Fibroblast of villous mesenchyme (primary cell): ENCODE measurements at places on chromosomes 11 and 22.

DNA sequence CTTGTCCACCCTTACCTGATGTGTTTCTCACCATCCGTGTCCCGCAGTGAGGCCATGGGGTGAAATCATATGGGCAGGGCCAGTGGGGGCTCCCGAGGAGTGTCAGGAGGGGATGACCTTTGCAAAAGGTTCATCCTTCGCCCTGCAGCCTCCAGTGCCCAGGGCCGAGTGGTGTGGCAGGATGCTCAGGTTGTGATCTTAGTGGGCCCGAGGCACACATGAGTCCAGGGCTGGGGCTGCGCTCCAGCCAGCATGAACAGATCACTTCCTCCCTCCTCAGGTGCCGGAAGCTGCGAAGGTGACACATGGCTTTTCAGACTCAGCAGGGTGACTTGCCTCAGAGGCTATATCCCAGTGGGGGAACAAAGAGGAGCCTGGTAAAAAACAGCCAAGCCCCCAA is 2.8 kb upstream of the FKBP2 start:
- DNase-seq, result no peak

GRCh38 chr22:32789797-32790620 is 11.5 kb upstream of the TIMP3 start:
- DNase-seq, result no peak

GRCh38 chr11:66720223-66720898 is 8.7 kb downstream of the SPTBN2 start:
- no peak for DNase-seq

GRCh38 chr11:27281740-27282590 is 81.0 kb downstream of the CCDC34 start:
- DNase-seq, result peak; percentile 80

DNA sequence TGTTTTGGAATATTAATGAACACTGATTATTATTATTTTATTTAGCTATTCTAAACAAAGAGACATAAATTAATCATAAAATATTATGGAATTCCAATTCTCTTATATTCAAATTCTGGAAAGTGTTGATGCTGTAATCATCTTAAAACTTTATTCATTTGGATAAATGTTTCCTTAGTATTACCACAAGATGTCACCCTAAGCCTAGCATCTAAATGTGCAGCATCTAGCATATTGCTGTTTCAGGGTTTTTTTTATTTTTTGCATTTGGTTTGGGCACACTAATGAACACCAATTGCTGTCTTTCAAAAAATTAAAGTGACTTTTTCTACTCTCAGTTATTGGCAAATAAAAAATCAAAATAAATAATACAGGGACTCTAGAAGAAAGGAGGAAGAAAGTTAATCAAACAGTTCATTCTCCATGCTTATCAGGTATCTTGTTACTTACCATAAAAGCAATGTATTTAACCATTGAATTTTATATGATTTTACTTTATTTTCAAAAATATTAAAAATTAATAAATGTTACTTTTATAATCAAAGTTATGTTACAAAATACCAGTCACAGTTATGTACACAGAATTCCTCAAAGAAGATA is 31.8 kb downstream of the DLG2 start:
- DNase-seq, result peak; percentile 62

- DNase-seq, result peak; percentile 29
Observed at GRCh38 chr11:68741463-68741862, 9.9 kb downstream of the TESMIN start.
